ENCODE measurements at places on chromosomes 1 and 21.

GRCh38 chr1:72969461-72969860 lies 687.1 kb upstream of the NEGR1 start:
- no peak for DNase-seq

GRCh38 chr1:162113419-162113818 lies 43.9 kb downstream of the NOS1AP start:
- no peak for DNase-seq

GRCh38 chr1:95309031-95309471 lies 75.0 kb downstream of the RWDD3 start:
- DNase-seq, result no peak

DNA sequence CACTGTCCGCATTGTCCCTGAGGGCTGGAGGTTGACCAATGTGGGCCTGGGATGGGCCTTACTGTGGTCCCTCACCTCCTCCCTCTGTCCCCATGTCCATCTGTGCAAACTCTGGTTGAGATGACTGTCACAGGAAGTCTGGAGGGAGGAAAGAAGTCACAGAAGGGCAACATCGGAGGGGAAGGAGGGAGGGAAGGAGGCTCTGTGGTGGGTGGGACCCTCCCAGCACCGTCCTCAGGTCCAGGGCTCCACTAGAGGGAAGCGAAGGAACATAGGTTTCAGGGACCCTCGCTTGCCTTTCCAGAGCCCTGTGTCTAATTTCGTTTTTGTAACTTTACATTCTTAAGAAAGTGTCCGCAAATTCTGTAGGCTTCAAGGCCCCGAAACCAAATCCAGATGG lies 111.3 kb upstream of the SLC44A3 start:
- DNase-seq, result no peak

GRCh38 chr1:68201546-68202238 lies 30.6 kb downstream of the WLS start:
- no peak for DNase-seq

GRCh38 chr1:12544357-12544756 lies 73.7 kb downstream of the DHRS3 start:
- DNase-seq, result no peak

- no peak for DNase-seq
These were observed 13.5 kb upstream of the CHI3L1 start for GRCh38 chr1:203199816-203200571.

GRCh38 chr1:164660412-164660772 lies 101.4 kb downstream of the PBX1 start:
- no peak for DNase-seq

DNA sequence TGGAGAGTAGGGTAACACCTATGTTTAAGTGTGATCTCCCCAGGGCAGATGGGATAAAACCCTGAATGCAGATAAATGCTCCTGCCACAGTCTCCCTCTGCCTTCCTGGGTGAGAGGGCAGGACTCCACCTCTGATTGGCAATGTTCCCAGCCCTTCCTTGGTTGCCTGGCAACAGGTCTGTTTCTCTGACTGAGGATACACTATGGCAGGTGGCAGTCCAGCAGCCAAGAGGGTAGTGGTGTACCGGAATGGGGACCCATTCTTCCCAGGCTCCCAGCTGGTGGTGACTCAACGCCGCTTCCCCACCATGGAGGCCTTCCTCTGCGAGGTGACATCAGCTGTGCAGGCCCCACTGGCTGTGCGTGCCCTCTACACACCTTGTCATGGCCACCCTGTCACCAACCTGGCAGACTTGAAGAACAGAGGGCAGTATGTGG lies at the start of gene DCDC2B:
DCDC2B (plus strand) TSS at position 199 of the 438 bp plus-strand sequence; CDS start at position 204, 5 bp downstream.
- DNase-seq, result no peak

DNA sequence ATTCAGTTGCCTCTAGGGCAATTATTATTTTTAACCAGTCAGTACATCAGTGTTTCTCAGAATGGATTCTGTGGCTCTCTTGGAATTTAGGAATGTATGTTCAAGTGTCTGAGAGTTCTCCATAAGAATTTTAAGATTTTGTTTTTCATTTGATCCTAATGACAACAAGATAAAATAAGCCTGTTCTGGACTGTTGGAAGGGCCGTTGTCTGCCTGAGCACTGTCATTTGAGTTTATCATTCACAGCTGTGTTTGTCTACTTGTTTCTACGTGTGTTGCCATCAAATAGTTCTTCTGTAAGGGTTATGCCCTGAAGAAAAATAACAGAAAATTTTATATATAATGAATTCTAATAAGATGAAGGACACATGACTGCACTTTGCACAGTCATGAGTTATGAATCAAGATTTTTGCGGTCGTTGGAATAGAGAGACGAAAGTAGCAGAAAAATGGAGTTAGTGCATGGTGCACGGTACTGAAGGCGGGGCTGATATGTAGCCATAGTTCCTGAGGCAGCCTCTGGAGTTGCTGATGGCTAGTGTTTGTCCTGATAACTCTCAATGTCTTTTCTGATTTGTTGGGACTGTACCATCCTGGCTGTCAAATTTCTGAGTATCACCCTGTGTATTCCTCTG lies 92.5 kb downstream of the NOS1AP start:
- no peak for DNase-seq

DNA sequence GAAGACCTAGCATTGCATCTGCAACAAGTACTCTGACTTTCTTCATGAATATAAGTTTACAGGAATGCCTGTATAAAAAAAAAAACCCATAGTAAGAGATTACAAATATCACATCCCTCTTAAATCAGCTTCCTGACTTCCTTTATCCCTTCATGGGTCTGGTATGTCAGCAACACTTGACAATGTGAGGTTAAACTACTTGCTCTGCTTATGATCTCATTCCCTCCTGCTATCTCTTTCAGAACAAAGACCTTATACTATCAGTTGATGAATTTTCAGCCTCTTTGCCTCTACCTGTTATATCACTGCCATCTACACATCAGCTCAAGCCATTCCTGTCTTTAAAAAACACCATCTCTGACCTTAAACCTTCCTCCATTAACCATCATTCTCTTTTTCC lies 130.9 kb upstream of the SAMSN1 start:
- DNase-seq, result no peak

GRCh38 chr1:214146523-214146922 lies 134.4 kb upstream of the SMYD2 start:
- DNase-seq, result no peak

DNA sequence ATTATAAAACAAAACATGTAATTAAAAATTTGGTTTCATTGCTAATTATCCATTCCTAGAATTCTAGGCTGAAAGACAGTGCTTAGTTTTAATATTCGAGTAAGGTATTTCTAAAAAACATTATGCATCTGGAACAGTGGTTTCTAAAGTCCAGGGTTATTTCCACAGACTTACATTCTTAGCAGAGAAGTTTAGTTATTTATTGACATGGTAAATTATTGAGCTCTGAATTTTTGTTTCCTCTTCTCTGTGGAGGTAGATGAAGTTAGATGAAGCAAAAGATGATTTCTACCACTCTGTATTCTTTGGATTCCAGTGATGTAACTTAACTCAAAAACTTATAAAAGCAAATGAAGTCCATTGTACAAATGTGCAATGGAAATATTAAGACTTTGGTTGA lies 709.4 kb downstream of the MRPL39 start:
- DNase-seq, result no peak

GRCh38 chr1:144101397-144102045 lies 129.7 kb upstream of the FAM72C start:
- DNase-seq, result peak; percentile 16

All from activated T-cell treated with anti-CD3 and anti-CD28 coated beads, Interleukin-2, amount 50 U/mL, for 48 hours (primary cell).